ENCODE measurements at places on chromosomes 6 and 20.

GRCh38 chr6:115969930-115970273 is 90.8 kb downstream of the FRK start:
- no peak for DNase-seq

DNA sequence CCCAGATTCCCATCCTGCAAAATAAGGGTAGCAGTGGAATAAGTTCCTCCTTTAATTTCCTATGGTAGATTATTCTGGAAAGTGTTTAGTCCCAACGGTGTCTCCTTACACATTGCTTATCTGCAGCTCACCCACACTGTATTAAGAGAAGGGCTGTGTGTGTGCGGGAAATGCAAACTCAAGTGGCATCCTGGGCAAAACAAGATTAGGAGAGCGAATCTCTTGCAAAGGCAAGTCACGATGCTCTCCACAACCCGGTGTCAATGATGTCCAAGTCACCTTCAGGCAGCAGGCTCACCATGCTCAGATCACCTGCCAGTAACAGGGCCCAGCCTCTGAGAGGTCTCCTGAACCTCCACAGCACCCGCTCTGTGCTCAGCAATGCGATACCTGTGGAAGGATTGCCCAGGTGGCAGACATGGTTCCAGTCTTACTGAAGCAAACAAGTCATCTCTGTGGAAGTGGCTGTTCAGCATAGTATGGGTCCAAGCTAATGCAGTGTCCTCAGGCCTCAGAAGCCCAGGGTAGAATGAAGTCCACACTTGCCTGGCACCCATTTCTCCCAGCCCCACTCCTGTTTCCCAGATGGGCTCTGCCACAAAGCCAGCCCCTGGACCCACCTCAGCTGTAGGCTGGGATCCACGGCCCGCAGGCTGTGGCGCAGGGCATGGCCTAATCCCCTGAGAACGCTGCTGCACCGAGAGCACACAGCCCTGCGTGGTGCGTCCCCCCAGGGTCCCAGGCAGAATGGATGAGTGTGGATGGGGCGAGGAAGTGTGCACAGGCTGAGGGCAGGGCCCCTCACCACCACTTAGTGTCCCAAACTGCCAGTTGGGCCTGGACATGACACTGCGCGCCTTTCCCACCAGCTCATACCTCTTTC is 101.2 kb downstream of the PXDC1 start:
- DNase-seq: no peak

DNA sequence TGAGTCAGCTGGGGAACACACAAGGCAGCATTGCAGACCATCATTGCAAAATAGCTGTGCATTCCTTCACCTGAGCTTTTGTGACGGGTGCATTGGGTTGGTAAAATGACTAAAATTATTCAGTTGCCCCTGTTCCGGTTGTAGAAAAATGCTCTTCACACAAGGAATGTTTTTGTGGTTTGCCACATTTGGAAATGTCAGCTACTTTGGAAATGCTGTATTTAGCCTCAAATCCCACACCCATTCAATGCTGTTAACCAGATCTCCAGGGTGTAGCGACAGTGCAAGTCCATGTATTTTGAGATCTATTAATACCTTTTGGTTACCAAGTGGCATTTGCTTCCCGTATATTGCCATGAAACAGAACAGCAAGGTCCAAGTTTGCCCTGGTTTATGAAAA is 201.2 kb downstream of the FOXA2 start:
- DNase-seq: no peak

- DNase-seq: peak; percentile 83
These were observed 1.1 kb downstream of the NFATC2 start for GRCh38 chr20:51541189-51542032.

- no peak for DNase-seq
These were observed 140.6 kb downstream of the MTHFD1L start for GRCh38 chr6:151005896-151006632.

GRCh38 chr6:26003102-26003694 is 40.6 kb downstream of the TRIM38 start:
- DNase-seq: peak; percentile 31

DNA sequence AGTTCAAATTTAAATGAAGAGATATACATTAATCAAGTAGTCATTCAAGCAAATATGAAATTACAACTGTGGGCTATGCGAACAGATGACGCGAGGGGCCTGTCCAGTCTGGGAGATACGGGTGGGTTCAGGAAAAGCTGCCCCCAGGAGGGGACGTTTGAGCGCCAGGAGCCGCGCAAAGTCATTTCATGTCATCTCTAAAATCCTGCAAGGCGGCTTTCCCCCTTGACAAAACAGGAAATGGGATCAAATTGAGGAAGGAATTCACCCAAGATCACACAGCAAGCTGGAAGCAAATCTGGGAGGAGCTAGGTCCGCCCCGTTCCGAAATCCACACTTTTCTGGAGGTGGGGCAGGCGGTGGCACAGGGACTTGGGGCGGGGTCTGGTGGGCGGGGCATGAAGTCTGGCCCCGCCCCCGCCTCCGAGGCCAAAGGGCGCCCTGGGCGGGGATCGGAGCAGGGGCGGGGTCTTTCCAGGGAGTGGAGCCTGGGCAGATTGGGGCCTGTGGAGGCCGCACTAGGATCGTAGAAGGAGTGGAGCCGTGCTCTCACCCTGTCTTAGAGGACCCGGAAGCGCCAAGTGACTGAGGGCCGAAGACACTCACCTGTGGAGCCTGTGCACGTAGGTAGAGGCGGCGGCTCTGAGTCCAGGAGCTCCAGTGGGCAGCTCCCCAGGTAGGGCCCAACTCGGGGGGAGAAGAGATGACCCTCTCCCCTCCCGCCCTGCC is at the start of gene LPIN3:
Gene LPIN3 (plus strand): TSS at position 495 of the 729 bp plus-strand sequence. CDS start 4,983 bp downstream, outside the sequence.
- DNase-seq: peak; percentile 40

GRCh38 chr6:7042654-7043545 is 64.9 kb upstream of the RREB1 start:
- DNase-seq: no peak

- no peak for DNase-seq
These were observed 1.2 kb upstream of the GJA1 start for GRCh38 chr6:121434037-121434770.

GRCh38 chr20:22805219-22805618 is 220.8 kb upstream of the FOXA2 start:
- DNase-seq: no peak

DNA sequence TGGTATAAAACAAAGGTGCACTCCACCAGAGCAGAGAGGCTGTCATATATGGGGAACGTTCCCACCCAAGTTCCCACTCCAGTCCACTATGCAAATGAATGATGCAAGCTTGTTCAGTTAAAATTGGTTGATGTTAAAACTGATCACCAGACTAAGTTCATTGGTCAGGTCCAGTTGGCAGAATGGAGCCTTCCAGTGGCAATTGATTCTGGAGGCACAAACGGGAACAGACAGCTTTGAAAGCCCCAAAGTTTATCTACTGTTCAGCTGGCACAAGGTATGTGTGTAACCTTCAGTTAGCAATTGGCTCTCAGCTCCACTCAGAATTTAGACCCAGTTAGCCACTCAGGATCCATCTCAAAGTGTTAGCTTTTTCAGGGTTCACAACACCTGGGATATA is 119.4 kb upstream of the CEP85L start:
- DNase-seq: no peak

- DNase-seq: no peak
These were observed 49.3 kb downstream of the GFOD1 start for GRCh38 chr6:13438126-13438525.

- DNase-seq: no peak
These were observed 20.8 kb upstream of the SNRPB2 start for GRCh38 chr20:16709017-16709416.

DNA sequence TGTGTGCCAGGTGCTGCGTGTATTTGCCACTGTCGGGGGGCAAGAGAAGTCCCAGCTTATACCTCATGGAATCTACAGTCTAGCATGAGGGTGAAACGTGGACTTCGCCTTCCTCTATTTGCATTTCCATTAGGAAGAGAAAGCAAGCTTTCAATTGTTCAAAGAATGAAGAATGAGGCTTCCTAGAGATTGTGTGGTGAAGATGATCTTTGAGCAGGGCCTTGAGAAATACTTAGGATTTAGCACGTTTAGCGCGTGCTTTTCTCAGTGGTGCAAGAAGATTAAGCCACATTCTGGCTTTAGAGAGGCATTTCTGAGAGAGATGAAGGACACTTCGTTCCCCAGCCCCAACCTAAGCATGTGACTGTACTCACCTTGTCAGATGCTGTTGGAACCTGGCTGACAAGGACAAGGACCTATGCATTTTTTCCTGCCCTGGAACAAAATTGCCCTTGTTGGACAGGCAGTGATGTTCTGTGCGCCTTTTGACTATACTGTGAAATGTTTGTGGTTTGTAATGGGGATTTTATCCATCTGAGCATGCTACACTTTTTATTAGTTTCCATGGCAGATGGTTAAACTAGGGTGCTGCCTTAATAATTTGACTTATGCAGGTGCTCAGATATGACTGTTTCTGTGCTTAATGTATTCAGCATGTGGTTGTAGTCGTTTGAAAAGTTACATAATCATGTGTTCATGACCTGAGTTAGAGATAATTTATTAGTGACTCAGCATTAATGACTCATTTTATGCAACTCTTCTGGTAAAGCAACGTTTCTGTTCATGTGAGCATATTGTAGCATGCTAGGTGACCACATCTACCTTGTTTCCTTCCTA is 10.7 kb downstream of the TULP4 start:
- no peak for DNase-seq

DNA sequence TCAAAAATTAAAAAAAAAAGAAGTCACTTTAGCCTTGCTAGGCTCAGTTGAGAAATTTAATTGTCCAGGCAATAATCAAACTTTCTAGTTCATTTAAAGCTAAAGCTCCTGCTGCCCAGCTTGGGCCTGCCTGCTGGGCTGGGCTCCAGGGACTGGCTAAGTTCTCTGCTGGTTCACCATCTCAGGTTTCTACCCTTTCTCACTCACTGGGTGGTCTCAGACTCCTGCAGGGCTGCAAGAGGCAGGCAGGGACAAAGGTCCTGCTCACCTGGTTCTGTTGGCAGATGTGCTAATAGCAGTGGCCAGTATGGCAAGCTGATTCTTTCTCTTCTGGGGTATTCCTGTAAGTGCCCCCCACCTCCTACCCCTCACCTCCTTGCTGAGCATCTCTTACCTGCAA is 21.2 kb upstream of the RTF2 start:
- DNase-seq: no peak

DNA sequence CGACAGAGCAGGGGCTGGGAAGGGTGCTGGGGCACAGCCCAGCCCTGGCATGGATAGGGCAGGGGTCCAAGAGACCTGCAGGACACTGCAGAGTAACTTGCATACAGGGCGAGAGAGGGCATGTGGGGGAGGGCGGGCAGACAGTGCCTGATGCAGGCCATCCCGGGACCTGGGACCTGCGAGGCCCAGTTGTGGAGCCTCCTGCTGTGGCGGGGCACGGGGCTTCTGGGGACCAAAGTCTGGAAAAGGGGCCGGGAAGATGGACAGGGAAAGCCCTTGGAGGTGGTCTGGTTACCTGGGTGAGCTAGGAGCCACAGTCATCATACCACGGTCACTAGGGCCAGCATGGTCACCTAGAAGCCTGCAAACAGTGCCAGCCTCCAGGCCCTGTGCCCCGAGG is 412 bp upstream of the TUBB1 start:
- no peak for DNase-seq

DNA sequence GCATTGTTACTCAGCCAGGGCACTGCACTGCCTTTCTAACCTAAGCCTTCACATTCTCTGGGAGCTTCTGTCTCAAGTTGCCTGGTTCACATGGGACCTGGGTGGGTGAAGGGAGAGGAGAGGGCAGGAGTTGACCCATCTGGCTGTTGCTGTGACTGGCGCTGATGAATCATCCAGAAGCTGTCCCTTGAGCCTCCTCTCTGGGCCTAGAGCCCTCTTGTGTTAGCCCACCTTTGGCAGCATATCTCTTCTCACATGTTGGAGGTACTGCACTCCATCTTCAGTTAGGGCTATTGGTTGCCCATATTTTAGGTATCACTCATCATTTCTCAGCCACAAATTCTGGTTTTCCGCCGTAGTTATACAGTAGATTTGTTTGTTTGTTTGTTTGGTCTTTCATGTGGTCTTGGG is 19.8 kb downstream of the XRN2 start:
- DNase-seq: no peak

DNA sequence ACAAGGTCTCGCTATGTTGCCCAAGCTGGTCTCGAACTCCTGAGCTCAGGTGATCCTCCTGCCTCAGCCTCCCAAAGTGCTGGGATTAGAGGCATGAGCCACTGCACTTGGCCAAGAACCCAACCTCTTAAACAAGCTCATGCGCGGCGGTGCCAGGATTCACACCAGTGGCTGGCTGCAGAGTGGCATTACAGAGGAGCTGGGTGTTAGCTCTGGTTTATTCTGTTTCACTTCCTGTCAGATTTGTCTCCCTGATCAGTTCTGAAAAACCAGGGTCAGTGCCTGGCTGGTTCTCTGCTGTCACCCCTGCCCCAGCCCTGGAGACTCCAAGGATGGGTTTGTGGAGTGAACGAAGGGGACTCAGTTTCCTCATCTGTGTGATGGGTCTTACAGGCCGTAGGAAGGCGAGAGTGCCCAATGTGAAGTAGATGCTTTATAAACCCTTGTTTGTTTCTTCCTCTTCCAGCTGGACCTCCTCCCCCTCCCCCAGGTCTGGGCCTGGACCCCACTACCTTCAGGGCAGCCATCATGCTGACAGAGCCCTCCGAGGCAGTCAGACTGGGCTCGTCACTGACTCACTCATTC is 63.4 kb downstream of the UBE2V1 start:
- DNase-seq: no peak

GRCh38 chr20:3890398-3890751 is 1.2 kb downstream of the PANK2 start:
- no peak for DNase-seq

- DNase-seq: no peak
These were observed 182.8 kb downstream of the SASH1 start for GRCh38 chr6:148525453-148525852.

DNA sequence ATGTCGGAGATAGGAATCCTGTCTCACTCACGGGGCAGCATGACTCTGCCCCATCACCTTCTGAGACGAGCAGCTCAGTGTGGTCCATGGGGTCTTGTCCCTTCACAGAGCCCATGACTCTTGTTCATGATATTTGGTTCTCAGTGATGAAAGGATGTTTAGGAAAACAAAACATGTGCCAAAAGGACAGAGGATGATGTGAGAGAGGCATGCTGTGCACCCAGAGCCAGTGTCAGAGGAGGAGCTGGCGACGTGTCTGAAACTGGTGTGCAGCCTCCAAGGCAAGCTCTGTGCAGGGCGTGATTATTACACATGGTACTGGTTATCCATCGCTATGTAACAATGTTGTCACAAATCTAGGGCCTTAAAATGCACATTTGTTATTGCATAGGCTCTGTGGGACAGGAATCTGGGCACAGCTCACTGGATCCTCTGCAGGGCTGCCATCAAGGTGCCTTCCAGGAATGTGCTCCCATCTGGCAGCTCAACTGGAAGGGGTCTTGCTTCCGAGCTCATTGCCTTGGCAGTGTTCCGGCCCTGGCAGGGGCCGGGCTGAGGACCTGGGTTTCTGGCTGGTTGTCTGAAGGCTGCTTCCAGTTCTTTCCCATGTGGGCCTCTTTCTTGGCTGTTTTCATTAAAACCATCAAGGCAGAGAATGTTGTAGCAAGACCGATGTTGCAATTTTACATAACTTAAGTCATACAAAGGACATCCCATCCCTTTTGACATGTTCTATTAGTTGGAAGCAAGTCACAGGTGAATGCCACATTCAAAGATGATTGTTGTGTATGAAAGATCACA is 175.4 kb downstream of the ERMARD start:
- no peak for DNase-seq
